ENCODE measurements at places on chromosomes 7 and 10.

- DNase-seq = no peak
Observed at GRCh38 chr7:54705436-54705835, 53.6 kb downstream of the SEC61G start.

DNA sequence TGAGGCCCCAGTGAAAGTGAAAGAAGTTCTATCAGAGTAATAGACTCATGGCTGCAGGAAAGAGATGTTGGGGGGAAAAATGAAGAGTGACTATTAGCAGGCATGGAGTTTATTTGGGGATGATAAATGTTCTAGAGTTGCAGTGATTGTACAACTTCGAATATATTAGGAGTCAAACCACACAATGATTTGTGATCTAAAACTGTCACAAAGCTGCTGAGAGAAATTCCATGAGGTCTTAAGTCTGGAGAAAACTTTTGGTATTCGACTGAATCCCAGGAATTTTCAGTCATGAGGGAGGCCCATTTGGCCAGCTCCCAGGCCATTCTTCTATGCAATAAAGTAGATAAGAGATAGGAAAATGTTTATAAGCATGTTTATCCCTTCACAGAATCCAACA is 55.9 kb upstream of the UNC5B start:
- no peak for DNase-seq

DNA sequence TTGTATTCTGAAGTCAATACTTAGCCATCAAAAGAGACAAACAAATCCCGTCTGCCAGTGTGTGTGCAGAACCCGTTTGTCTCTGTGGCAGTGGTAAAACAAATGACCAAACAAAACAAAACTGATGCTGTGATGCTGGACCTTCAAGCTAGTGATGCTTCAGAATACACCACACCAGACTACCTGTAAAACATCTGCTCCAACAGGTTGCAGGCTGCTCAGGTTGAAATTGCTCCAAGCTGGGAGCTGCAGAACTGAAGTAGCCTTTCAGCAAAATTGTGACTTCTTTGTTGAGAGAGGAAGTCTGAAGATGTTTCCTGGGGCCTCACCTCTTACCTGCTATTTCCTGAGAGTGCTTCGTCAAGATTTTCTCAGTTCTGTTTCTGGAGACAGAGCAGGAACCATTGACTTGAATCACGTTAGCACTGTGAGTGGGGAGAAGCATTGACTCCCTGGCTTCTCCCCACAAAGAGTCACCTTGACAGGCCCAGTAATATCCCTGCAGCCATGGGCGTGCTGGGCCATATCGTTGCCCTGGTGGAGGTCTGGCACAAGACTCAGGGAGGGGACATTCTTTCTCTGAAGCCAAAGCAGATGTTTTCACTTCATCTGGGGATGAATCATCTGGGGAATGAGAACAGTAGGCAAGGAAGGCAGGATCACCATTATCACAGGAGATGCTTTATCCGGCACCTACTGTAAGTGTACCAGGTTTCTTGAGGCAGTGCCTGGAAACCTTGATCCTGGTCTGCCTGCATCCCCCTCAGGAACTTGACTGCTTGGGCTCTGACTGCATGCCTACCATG is 80.2 kb downstream of the RBM20 start:
- no peak for DNase-seq

GRCh38 chr7:108592646-108593201 is 23.1 kb downstream of the DNAJB9 start:
- DNase-seq = no peak

DNA sequence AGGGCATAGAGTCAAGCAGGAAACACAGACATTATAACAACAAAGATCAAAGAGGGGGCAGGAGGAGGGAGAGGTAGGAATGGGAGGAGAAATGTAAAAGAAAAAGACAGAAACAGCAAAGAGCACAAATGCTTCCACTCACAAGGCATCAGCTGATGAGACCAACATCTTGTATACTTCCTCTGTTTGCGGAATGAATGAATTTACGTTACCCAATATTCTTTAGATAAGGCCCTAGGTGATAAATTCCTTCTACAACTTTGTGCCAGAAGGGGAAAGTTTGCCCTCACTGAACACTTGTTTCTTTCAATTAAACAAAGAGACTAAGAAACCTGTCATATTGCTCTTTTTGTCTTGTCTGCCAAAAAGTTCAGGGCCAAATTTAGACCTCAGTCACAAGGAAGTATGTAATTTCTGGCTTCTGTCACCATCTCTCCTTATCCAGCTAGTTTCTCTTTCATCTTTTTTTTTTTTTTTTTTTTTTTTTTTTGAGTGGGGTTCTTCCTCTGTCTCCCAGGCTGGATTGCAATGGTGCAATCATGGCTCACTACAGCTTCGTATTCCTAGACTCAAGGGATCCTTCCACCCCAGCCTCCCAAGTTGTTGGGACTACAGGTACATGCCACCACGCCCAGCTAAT is 116.4 kb upstream of the NANOS1 start:
- no peak for DNase-seq

GRCh38 chr7:132154695-132155471 is 421.4 kb downstream of the PLXNA4 start:
- no peak for DNase-seq

Data from type B pancreatic cell (in vitro differentiated cells).